Activated gamma-delta T cell treated with anti-CD3 and anti-CD28 coated beads, Interleukin-2, amount 50 U/mL, for 16 hours (primary cell): ENCODE measurements at places on chromosomes 3 and 15.

GRCh38 chr3:137106612-137107240 lies 148.9 kb downstream of the IL20RB start:
- no peak for DNase-seq

- no peak for DNase-seq
Observed at GRCh38 chr3:87332789-87333188, 56.4 kb upstream of the POU1F1 start.

GRCh38 chr15:48996276-48996675 lies 32.6 kb upstream of the SHC4 start:
- DNase-seq: no peak

DNA sequence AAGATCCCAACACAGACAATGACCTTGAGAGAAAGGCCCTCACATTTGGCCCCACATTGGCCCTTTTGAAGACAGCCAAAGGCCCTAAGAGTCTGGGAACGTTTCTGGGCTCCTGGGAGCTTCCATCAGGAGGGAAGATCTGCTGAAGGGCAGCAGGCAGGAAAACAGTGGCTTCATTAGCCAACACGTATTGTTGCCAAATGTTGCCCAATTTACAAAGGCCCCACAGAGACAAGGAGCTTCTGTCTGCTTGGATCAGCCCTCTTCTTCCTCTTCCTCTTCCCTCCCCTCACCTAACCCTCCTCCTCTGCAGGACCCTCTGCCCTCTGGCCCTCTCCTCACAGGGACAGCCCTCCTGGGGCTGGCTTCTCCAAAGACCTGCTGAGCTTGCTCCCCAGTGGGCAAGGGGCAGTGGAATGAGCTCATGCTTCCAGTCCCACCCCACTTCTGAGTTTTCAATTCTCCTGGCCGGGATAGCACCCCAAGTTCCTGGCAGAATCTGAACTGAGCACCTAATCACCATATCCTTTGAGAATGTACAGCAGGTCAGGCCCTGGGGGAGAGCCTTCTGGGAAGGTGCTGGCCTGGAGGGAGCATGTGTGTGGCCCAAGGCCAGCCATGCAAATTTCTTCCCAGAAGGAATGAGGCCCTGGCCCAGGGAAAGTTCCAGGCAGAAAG lies 5.1 kb upstream of the LTF start:
- no peak for DNase-seq

GRCh38 chr15:41961001-41961518 lies 11.3 kb downstream of the EHD4 start:
- no peak for DNase-seq

DNA sequence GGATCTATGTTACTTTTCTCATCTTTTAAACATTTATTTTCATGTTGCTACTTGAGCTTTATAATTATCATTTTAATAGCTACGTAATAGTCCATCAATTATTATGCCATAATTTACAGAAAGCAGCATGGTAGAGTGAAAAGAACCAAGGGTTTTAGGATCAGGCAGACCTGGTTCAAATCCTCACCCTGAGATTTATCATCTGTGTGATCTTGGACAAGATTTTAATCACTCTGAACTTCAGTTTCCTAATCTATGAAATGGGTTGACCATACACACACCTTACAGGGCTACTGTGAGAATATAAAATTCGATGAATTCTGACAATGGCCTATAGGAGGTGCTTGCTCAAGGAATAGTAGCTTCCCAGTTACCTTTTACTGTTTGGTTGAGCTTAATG lies 27.1 kb downstream of the BOC start:
- DNase-seq: no peak

DNA sequence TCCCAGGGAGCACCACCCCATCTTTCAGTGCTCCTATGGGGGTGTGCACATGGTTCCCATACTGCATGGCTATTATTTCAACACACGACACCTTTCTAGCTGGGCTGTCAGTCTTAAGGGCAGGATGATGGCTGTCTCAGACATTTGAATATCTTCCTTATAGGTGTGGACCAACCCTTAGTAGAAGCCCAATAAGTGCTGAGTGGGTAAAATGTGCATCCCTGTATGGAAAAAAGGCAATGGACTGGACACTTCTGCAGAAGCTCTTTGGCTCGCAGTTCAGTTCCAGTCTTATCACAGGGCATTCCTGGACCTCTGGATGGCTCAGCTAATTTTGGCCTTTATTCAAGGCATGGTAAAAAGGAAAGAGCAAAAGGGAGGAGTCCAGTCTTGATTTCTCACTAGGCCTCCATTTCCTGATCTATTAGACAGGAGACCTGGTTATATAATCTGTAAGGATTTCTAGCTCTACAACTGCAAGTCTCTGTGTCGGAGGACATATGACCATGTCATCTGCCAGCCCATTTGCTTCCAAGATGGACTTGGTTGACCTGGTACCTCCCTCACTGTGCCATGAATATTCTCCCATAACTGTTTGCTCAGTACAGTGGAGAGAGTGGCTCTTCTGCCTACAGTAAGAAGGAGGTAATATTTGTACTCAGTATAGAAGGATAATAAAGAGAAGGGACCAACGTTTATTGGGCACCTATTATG lies 53.8 kb upstream of the RASGRP1 start:
- no peak for DNase-seq
